ENCODE measurements at places on chromosomes 1 and 21.

GRCh38 chr1:14519976-14520375 is 78.5 kb upstream of the KAZN start:
- no peak for DNase-seq

GRCh38 chr1:9351654-9352271 is 59.1 kb downstream of the SPSB1 start:
- no peak for DNase-seq

- DNase-seq: no peak
Observed at GRCh38 chr1:101261623-101262022, 24.8 kb downstream of the S1PR1 start.

DNA sequence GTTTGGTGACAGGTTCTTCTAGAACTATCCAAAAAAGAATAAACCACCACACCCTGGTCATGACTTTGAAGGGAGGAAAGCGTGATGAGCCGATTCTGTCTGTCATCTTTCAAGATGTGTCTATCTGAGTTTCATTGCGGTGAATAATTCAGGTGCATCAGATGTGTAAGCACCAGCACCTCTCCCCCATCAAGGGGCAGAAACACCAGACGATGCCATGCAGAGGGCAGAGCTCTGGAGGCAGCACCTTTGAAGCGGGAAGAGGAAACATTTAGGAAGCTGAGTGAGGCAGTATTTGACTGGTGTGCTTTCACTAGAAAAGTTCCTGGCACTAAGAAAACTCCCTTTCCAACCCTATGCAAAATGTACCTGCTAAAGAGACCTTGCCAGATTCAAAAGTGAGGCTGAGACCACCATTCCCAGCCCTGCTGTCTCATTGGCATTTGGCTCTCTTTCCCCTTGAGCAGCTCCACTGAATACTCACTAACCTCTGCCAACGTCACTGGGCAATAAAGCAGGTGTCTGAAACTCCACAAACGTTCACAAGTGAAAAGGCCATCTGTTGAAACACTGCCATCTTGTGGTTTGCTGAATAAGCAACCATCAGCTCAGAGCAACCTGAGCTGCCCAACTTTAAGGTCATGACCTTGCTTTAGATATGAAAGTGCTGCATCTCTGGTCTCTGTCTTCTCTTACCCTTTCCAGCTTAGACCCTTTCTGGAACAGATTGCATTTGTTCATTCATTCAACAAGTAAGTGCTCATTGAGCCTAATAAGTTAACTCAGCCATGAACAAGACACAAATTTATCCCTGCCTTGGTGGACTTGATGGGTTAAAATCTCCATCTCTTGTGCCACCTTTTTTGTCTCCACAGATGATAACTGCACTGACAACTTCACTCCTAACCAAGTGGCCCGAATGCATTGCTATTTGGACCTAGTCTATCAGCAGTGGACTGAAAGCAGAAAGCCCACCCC is 228.6 kb downstream of the PAPPA2 start:
- DNase-seq: no peak

DNA sequence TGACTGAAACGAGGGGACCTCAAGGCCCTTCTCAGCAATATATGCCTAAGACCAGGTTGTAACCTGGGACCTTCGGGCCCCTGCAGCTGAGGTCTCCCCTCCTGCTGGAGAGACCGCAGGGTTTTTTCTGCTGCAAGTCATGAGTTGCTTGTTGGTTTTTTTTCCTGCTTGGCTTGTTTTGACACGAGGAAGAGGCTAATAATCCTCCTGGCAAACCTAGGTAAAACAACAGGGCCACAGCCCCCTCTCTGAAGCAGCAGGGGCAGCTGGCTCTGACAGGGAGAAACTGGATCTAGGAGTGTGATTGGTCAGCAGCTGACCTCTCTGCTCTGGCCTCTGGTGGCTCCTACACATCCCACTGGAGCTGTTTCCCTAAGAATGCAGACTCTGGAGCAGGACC is 69.0 kb downstream of the CD34 start:
- DNase-seq: no peak

- DNase-seq: no peak
Observed at GRCh38 chr1:223258751-223259198, 105.2 kb downstream of the SUSD4 start.

GRCh38 chr1:165580931-165581871 is 37.4 kb downstream of the LRRC52 start:
- DNase-seq: no peak

- DNase-seq: no peak
Observed at GRCh38 chr1:74205266-74205665, 7.2 kb downstream of the FPGT start.

DNA sequence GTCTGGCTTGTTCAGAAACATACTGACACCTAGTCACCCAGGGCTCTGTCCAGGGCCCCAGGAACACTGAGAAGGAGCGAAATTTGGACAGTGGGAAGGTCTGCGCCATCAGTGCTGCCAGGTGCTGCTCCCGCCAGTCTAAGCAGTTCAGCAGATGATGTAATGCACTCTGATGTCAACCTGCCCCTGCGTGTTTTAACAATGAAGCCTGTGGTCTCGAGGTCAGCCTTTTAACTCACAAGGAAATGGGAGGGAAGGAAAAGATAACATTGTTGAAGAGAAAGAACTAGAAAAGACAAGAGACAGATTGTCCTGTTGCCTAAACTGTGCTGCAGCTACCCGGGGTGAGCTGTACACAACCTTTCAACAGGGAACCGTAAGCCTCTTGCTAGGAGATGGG is 126.6 kb upstream of the IFFO2 start:
- DNase-seq: no peak

DNA sequence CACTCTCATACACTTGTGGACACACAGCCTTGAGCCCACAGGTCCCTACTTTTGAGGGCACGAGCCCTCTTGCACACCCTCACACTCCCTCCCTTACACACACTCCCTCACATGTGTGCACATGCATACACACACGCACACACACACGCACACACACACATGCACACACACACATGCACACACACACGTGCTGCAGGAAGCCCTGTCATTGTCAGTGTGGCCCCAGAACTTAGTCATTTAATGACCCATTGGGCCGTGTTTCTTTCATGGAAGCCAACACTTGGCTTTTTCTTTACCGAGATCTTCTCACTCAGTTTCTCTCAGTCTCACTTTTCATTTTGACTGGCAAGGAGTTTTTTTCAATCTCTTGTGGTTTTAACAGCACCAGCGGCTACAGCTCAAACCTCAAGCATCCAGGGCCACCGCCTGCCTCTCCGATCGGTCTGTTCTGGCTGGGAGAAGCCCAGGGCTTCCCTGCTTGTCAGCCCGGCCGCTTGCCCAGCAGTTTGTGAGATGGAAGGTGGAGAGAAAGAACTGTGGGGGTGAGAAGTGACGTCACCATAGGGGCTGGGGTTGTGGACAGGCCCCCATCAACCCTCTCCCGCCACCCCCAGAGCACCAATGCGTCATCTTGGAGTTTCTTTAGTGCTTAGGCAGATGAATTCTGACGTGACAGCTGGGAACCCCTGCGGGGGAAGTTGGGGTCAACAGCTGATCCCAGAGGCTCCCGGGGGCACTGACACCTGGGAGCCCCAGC is 15.8 kb upstream of the TNFRSF8 start:
- DNase-seq: no peak

DNA sequence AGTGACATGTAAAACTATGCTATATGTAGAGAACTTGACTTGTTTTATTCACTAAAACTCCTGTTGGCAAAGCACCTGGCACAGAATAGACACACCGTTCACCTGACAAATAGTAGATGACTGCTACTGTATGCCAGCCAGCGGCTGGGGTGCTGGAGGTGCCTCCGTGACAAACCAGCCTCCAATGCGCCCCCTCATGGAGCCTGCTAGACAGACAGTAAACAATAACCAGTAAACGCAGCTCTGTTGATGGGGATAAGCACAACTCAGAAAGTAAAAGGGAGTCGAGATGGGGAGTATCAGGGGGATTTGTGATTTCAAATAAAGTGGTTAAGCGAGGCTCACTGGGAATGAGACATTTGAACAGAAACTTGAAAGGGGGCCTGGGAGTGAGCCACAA is 107.2 kb downstream of the PRDM2 start:
- DNase-seq: no peak

DNA sequence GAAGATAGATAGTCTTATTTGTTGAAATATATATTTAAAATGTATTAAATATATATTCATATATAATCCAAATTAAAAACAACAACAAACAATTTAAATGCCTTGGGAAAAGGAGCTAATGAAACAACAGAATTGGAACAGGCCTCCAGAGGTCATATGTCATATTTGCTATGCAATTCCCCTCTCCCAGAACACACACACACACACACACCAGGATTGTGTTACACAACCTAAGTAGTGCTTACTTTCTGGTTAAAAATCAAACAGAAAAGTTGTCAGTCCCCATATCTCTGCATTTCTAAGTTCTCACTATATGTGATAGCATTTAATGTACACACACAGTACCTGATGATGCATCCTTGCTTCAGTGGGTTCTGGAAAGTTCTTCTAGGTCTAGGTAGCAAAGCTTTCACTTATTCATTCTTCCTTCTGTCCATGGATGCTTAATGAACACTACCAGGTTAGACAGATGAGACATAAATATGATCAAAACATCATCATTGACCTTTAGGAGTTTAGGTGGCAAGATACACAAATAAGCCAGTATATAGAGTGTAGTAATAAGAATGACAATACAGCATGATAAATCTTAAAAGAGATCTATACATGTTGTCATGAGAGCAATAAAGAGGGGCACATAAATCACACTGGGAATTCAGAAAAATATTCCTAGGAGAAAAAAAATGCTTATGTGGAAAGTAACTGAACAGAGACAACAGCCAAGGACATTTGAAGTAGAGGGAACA is 662.8 kb downstream of the PTPRC start:
- DNase-seq: no peak

- no peak for DNase-seq
Observed at GRCh38 chr1:54218883-54219687, 19.1 kb downstream of the MRPL37 start.

DNA sequence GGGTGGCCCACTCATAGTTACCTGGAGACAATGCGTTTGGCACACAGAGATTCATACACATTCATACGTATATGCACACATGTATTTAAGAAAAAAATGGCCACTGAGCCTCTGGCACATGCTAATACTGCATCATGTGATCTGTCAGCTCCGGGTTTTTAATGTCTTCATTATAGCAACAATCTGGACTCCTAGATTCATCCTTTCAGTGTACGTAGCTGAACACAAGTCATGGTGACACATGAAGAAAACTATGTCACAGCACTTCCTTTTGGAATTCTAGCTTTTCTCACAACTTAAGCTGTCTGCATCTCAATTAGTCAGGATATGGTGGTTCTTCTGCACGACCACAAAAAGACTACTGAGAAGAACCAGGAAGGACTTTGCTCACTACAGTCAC is 24.7 kb downstream of the HSF2BP start:
- DNase-seq: no peak

- no peak for DNase-seq
Observed at GRCh38 chr21:44925378-44925755, 4.7 kb upstream of the ITGB2 start.

DNA sequence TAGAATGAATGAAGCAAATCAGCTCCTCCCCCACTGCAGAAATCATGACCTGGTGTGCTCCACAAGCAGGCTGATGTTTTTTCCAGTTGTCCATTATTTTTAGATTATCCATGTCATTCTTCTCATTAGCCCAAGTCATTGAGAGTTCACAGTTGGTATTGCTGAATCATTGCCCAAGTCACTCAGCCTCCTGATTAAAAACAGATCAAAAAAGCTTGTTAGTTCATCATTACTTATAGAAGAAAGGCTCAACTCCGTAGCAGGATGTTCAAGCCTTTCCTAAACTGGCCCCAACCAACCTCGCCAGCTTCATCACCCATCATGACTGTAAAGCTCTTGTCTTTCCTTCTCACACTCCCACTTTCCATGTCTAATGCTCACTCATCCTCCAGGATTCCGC is 161.3 kb upstream of the CTTNBP2NL start:
- DNase-seq: no peak

GRCh38 chr1:8586438-8586837 is 231.0 kb downstream of the RERE start:
- DNase-seq: no peak

- no peak for DNase-seq
Observed at GRCh38 chr1:6287431-6287886, 26.6 kb upstream of the GPR153 start.

GRCh38 chr1:44380666-44381177 is 24.3 kb upstream of the RNF220 start:
- DNase-seq: no peak

DNA sequence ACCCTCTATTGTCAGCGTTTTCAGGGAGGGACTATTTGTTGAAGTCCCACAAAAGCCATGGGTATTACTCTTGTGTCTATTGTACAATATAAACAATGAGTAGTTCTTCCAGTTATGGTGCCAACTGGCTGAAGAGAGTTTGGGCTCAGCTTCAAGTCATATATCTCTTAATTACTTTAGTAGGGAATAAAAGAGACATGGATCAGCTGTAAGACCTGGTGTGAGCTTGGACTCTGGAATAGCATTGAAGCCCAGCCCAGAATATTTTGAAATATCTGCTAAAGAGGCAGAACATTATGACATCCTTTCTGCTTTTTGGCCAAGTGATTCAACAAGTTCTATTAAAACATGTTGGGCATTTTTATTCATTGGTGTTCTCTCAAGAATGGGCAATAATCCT is 224.9 kb downstream of the BACH1 start:
- DNase-seq: no peak

GRCh38 chr1:223739366-223740037 is 27.2 kb downstream of the CAPN2 start:
- no peak for DNase-seq

DNA sequence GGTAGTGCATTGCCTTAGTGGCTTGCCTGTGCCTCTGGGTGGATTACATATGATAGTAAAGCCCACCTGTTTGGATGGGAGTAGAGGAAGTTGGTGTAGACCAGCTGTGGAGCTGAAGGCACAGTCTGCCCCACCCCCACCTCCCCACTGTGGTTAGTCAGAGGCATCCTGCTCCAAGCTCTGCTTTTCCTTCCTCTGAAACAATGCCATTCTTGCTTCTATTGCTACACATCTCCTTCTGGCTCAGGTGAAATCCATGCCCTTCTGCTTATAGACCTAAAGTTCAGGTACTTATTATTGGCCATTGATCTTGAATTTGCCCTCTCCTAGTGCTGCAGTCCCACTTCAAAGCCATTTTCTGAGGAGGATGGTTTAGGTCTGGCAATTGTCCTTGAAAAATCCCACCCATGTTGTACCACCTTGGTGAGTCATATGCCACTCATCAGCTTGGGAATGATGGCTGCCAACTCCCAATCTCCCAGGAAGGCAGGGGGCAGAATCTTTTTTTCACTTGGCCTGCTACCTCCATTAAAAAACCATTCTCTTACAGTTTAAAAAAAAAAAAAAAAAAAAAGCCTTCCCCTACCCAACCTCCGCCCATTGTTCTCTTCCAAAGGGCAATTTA is 6.7 kb upstream of the TXLNA start:
- DNase-seq: no peak
